ENCODE measurements at places on chromosomes 6 and 20. TPM values are rescaled to one million over a fixed set of nuclear protein-coding genes. Genes with fewer than 3 reads are reported as not detected.

The EDN3 gene
- total RNA-seq = not detected

The TEAD3 gene
- total RNA-seq = 12.0 TPM

The ENPP5 gene
- total RNA-seq = not detected

The PHF10 gene
- total RNA-seq = 8.5 TPM

The GLP1R gene
- total RNA-seq = not detected

The GNRH2 gene
- total RNA-seq = not detected

The BPI gene
- total RNA-seq = not detected

The CGA gene
- total RNA-seq = 6.3 TPM

The TCF19 gene
- total RNA-seq = 28.4 TPM

The PTCRA gene
- not detected for total RNA-seq

The CBFA2T2 gene
- 8.6 TPM for total RNA-seq

The PDYN gene
- total RNA-seq = not detected

The SLA2 gene
- not detected for total RNA-seq

The POU3F2 gene
- total RNA-seq = not detected

The TRIM40 gene
- total RNA-seq = not detected

The DSE gene
- total RNA-seq = 83.9 TPM

The FOXA2 gene
- not detected for total RNA-seq

The KIAA0408 gene
- total RNA-seq = 1.4 TPM

The BCAS1 gene
- not detected for total RNA-seq

The PHACTR3 gene
- total RNA-seq = not detected

The INSM1 gene
- not detected for total RNA-seq

The AVP gene
- not detected for total RNA-seq

The ZC3H12D gene
- total RNA-seq = not detected

The GABRR2 gene
- not detected for total RNA-seq
